ENCODE measurements at places on chromosomes 3 and 15.

- DNase-seq: no peak
Observed at GRCh38 chr15:72972362-72972761, 79.9 kb upstream of the NEO1 start.

GRCh38 chr3:142889212-142890014 is 530 bp upstream of the PCOLCE2 start:
- DNase-seq: no peak

DNA sequence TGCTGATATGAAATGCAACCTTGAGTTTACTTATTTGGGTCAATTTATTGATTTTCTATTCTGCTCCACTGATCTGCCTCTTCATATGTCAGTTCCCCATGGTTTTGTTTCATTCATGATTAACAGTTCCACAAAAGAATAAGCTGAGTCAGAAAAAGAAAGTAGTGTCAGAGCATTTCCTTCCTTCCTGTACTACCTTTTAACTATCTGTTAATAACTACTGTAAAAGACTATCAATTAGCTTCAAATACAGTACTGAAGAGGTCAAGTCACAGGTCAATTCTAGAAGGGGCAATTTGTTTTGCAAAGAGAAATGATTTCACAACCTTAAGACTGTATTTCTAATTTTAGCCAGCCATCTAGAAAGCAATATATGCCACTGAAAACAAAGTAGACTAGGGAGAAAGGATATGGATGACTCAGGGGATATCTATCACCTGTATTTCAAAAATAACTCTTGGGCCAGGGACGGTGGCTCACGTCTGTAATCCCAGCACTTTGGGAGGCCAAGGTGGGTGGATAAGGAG is 129.5 kb downstream of the TFDP2 start:
- DNase-seq: no peak

GRCh38 chr3:127074900-127075360 is 92.0 kb downstream of the PLXNA1 start:
- no peak for DNase-seq

DNA sequence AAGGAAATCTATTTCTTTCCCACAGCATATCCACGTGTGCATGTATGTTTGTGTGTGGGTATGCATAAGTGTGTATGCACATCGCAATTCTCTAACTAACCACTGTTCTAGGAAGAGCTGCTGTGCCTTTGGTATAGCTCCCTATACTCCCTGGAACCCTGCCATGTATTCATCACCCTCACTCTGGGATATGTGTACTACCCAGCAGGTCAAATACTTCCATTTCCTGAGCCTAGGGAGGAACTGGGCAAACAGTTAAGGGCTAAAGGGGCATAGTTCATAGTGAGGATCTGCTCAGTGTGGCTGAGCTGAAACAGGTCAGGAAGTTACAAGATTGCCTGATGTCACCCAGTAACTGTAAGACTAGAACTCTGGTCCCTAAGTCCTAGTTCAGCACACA is 260.4 kb downstream of the RPLP1 start:
- DNase-seq: no peak

GRCh38 chr3:123941121-123941520 is 19.9 kb downstream of the CCDC14 start:
- DNase-seq: no peak

DNA sequence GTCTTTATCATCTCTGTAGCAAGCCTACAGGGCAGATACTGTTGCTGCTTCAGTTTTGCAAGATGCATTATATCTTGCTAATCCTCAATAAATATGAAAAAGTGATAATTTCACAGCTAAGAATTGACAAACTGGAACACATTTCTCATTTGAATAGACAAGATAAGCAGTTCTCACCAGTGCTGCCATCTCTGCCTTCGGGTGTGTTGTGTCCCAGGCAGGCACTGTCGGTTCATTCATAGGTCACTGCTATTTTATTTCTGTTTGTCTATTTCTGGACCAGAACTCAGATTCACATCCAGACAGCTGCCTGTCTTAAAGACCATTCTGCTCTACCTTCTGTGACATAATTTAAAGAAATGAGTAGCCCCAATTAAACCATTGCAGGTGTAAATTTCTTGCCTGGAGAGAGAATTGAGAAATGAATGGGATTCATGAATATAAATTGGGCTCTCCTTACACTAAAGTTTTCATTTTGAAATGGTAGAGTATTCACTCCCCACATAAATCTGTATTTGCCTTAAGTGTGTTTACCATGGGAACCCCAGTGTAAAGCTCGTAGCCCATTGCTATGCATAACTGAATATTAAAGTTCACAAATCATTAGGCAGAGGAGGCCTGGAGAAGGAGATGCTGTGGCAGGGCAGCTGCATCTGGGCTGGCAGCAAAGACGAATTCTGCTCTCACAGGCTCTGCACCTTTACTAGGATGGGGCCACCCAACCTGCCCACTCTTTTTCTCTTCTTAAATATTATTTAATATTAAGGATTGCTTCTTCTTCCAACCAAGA is 149.9 kb downstream of the ARPP21 start:
- DNase-seq: no peak

DNA sequence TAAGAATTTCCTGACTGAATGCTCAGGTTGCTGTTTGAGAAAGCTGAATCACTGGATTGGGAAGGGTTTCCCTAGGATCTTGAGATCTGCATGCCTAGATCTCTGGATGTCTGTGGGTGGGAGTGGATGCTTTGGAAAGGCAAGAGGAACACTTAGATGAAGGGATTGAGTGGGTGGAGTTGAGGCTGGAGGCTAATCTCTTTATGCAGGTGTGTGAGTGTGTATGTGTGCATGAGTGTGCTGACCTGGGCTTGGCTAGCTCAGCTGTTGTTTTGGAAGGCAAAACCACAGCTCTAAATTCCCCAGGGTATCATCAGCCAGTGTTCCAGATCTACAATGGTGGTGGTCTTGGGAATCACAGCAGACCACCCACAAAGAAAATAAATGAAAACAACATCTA is 60.5 kb downstream of the CLDN1 start:
- no peak for DNase-seq

DNA sequence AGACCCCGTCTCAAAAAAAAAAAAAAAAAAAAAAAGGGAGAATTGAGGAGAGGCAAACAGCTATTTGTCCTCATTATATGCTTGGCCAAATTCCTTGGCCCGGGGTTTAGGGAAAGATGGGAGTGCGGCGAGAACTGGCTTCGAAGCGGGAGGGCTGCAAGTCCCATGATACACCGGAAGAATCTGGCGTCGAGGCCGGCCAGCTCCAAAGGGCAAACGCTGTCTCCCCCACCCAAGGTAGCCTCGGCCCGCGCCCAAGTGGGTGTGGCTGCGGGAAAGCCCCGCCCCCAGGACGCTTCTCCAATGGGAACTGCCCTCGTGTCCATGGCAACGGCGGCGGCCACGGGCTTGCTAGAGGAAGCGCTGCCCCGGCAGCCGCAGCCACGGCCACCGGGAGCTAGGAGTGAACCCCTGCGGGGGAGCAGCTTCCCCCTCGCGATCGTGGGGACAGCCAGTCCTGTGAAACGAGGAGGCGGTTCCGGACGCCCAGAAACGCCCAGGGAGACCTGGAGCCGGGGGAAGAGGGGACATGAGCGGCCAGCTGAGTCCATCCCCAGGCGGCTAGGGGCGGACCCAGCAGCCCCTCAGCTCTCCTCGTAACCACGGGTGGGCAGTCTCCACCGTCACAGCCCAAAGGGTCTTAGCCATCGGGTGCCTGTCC is at the start of gene TTLL13:
Gene TTLL13, plus strand, starts transcription at position 354 of the 661 bp plus-strand sequence. CDS start 1,075 bp downstream, outside the sequence.
- DNase-seq: peak; percentile 92

- peak; percentile 64 for DNase-seq
Observed at GRCh38 chr3:8663177-8664061, 18.8 kb upstream of the SSUH2 start.

- no peak for DNase-seq
Observed at GRCh38 chr15:32222716-32223115, 180.4 kb downstream of the GOLGA8K start.

DNA sequence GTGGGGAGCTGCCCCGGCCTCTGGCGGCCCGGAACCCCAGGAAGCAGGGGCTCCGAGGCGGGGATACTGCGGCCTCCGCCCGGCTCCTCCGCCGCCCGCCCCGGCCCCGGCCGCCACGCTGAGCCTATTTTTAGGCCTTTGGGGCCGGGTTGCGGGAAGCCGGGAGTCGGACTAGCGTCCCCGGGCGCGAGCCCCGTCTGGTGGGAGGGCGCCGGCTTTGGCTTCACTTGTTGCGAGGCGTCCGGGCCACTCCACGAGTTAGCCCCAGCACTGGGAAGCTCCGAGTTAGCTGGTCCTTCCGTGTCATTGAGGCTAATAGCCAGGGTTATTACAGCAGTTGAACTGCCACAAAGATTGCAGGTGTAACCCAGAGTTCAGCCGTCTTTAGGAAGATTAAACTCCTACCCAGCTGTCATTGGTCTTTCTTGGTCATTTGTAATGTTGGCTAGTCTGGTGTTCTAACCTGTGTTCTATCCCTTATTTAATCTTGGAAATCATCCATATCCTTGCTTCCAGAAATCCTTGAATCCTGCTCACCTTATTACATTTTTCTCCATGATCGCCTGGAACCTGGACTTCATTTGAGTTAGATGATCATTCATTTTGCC is 791 bp downstream of the GYG1 start:
- DNase-seq: peak; percentile 33

- DNase-seq: no peak
Observed at GRCh38 chr3:55271549-55271948, 215.6 kb downstream of the WNT5A start.

GRCh38 chr3:145754605-145755289 is 406.2 kb downstream of the PLOD2 start:
- DNase-seq: peak; percentile 56

DNA sequence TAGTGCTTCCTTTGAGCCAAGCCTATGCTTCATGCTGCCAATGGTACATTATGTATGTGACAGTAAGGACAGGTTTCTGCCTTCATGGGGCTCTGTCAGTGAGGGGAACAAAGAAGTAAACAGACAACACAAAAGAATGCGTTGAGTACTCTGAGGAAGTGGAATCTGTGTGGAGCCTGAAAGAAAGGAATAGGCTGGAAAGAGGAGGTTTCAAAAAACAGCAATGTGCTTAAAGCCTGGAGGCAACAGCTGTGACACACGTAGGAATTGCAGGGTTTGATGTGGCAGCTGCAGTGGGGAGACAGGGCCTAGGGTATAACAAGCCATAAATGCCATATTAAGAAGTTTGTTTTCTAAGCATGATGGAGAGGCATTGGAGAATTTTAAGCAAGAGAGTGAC is 316.7 kb downstream of the CLSTN2 start:
- no peak for DNase-seq

GRCh38 chr3:27721717-27722564 is at the start of gene EOMES:
TSS of gene EOMES (minus strand) at chr3:27722323. CDS start at chr3:27722294, 29 bp downstream.
- no peak for DNase-seq

- DNase-seq: no peak
Observed at GRCh38 chr15:40956541-40956982, 3.3 kb downstream of the CHAC1 start.

DNA sequence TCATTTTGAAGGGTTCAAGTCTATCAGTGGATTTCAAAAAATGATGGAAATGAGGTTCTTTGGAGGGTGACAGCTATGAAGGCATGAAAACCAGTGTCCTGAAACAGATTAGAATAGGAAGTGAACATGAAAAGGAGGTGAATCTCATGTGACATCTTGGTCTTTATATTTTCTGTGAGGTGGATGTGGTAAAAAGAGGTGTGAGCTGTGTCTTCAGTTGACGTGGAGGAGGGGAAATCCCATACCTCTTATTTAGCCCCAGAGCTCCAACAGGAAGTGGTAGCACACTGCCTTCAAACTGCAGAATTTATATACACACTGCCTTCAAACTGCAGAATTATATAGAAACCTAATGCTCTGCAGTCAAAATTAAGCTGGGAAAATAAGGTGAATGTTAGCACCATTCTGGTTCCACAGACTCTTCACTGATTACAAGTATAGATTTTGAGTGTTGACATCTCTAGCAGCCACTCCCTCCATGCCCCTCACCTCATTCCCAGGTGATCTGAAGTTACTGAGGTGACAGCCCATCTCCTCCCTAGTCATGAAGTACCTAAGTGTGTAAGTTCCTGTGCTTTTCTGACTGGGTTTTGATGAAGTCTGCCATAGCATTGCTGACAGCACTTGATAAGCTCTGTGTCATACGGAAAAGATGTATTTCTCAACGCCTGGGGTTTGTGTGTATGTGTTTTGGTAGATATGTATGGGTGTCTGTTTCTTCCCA is 2.7 kb downstream of the RAB8B start:
- no peak for DNase-seq

DNA sequence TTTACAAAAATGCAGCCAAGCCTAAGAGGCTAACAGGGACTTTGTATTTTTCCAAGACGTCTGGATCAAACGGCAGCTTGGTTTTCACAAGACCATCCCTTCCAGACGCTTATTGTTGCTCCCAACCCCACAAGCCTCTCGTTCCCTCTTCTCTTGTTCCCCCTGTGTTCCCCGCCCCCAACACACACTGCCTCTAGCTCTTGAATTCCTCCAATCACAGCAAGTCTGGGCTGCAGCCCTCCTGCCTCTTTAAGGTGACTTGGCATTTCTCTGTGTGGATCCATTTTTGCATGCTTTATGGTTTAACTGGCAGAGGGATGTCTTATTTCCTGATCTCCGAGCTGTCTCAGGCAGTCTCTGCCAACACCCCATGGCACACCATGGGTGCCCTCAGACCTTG is 182.2 kb downstream of the ABHD5 start:
- DNase-seq: no peak

DNA sequence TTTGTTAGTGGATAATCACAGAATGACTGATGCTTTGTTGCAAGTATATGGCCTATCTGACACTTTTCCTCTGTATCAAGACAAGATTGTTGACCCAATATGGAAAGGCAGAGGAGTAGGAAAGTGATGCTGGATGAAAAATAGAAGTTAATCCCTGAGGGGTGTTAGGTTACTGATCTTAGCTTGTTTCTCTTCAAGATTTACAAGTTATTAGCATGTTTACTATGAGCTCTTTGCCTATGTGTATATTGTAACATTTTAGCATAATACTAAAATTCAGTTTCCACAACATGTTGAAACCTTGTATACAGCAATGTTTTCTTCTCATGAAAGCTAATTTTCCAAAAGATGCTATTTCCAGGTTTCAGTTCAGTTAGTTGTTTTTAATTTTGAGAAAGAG is 120.4 kb upstream of the CCNL1 start:
- DNase-seq: no peak

GRCh38 chr3:126527455-126528211 is 3.7 kb downstream of the CHST13 start:
- DNase-seq: no peak

- no peak for DNase-seq
Observed at GRCh38 chr3:25046911-25047771, 380.9 kb upstream of the RARB start.

DNA sequence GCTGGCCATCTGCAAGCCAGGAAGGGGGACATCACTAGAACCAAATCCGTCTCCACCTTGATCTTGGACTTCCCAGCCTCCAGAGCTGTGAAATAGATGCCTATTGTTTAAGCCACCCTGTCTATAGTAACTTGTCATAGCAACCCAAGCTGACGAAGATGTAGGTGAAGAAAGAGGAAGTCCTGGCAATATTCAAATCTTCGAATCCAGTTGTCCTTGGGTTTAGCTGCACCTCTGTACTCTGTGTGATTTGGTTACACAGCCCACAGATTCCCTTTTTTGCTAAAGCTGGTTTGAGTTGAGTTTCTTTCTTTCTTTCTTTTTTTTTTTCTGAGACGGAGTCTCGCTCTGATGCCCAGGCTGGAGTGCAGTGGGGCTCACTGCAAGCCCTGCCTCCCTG is 68.0 kb upstream of the XCR1 start:
- DNase-seq: no peak

- DNase-seq: no peak
Observed at GRCh38 chr3:72904163-72904562, 16.3 kb downstream of the GXYLT2 start.

GRCh38 chr3:141740349-141740748 is 2.3 kb downstream of the RNF7 start:
- DNase-seq: no peak
